ENCODE measurements at places on chromosomes 5 and 9.

DNA sequence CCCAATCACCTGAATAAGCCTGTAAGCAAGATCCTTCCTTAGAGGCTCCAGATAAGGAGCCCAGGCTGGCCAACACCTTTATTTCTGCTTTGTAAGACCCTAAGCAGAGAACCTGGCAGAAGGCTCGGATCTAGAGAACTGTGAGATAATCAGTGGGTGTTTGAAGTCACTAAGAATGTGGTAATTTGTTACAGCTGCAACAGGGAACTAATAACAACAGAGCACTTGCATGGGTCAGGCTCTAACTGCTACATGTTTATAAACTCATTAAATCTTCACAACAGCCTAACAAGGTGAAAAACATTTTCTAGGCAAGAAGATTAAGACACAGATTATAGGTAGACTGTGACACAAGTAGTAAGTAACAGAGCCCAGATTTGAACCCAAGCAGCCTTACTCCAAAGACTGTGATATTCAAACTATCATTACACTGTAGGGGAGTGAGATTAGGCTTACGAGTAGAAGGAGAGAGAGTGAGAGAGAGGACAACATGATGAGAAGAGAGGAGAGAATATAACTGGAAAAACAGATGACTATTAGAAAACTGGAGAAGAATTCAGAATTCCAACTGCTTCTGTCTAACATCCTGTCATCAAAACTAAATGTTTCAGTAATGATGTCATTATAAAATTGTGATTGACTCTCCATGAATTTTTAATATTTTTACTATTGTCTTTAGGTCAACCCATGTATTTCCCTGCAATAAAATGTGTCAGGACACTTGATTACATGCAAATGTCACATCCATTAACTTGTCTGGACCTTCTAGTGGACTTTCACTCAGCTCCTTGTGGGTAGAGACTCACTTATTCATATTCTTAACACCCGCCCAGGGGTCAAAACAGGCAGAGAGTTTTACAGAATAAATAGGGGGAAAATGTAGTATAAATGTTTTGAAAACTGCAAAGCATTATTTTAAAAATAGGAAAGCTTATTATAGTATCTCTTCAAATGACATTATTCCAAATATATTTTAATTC is 290.9 kb upstream of the RGMB start:
- peak; percentile 21 for DNase-seq

- DNase-seq = peak; percentile 5
Measured at GRCh38 chr5:135729321-135729786, 105.1 kb upstream of the SLC25A48 start.

DNA sequence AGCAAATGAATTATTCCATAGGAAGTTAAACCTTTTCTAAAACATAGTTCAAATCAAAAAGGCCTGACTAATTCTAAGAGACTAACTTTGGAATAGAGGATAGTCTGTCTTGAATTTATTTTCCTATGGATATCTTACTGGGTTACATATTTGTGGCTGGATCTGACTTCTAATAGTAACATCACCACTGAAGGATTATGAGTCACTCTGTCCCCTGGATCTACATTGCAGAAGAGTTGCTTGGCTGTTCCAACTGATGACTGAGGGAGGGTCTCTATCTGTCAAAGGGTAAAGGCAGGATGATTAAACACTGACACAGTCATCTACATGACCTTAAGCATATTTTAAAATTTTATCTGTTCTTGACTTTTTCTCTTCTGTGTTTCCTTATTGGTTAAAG is 119.6 kb upstream of the FST start:
- peak; percentile 95 for DNase-seq

GRCh38 chr9:6426117-6426516 is 13.1 kb downstream of the UHRF2 start:
- DNase-seq = peak; percentile 26

GRCh38 chr5:153793699-153794098 is 245.0 kb downstream of the FAM114A2 start:
- no peak for DNase-seq

- no peak for DNase-seq
Measured at GRCh38 chr5:2511706-2512105, 239.8 kb downstream of the IRX2 start.

GRCh38 chr9:87551772-87552217 is 54.1 kb downstream of the DAPK1 start:
- DNase-seq = no peak

- no peak for DNase-seq
Measured at GRCh38 chr5:32450952-32451351, 6.4 kb upstream of the ZFR start.

DNA sequence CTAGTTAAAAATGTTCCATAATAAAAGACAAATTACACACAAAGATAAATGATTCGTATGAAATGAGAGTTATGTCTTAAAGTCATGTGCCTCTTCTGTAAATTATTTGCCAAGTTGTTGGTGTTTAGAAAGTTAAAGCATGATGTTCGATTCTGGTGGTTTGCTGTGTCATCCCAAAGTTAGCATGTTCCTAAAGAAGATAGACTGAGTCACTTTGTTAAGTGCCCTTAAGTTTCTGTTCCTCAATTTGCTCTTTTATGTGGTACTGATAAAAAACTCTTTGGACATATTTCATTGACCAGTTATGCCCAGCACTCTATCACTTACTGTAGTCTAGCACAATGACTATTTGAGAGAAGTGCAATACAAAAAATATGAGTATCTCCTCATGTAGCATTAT is 366.9 kb upstream of the ZNF608 start:
- DNase-seq = peak; percentile 45

- DNase-seq = peak; percentile 94
Measured at GRCh38 chr5:158700231-158701006, 399.3 kb downstream of the EBF1 start.

DNA sequence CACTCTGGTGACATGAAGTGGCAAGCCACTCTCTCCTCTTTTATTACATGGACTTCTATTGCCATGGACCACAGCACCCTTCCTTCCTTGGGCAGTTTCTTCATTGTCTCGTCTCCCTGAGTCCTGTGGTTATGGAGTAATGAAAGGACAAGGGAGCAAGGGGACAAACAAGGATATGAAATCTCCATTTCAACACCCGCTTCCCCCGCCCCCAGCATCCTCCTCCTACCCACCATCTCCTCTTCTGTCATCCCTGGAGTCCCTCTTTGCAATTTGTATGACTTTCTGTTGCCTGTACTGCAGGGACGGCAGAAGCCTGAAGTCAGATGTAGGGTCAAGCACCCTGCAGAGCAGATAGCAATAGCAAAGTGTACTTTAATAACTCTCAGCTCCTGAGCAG is 300.7 kb upstream of the CLINT1 start:
- DNase-seq = no peak

- DNase-seq = no peak
Measured at GRCh38 chr5:153558957-153559356, 68.5 kb downstream of the GRIA1 start.

DNA sequence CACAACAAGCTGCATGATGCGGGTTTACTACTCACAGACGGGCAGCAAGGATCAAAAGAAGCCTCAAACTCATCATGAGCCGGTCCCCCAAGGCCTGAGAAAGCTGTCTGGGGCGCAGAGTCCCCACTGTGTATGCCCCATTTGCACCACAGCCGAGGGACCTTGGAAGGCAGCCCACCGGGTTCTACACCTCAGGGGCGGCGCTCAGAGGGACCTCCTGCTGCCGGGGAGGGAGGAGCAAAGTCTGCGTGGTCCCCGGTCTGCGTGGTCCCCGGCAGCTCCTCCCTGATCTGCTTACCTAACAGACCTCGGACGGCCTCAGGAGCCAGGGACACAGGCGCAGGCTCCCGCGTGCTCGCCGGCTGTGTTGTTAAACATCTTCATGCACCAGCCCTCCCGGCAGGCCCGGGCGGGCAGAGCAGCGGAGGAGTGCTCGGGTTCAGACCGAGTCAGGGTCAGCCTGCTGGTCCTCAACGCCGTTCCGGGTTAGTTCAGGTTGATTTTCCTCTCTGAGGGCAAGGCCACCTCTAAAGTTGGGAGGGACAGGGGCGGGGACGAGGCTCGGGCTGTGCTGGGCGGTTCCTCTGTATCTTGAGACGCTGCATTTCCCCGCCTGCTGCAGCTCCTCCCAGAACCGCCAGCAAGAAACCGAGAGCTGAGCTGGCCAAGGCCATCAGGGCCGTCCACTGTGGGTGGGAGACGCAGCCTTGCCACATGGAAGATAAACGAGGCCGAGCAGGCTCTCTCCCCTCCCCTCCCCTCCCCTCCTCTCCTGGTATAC is 74.6 kb downstream of the MRPL36 start:
- DNase-seq = peak; percentile 9

DNA sequence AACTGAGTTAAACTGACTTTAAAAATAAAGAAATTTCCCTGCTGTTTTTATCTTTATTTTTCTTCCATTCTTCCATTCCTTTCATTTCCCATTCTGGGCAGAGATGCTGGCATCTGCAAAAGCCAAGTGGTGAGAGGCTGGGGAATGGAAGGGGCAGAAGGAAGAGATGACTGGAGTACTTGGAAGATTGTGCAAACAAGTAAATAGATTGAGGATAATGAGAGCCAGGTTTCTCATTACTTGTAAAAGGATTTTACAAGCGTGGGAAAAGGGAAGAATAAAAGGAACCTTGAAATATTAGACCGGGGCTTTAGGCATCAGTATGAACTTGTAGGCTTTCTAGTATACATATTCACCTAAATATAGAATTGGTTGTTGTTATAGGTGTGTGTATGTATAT is 341.2 kb downstream of the CAAP1 start:
- no peak for DNase-seq

- peak; percentile 57 for DNase-seq
Measured at GRCh38 chr9:89756891-89757537, 152.2 kb downstream of the GADD45G start.

GRCh38 chr5:170611449-170612090 is 107.8 kb downstream of the KCNIP1 start:
- DNase-seq = no peak

GRCh38 chr9:102355982-102356381 is 617.5 kb upstream of the GRIN3A start:
- DNase-seq = no peak

DNA sequence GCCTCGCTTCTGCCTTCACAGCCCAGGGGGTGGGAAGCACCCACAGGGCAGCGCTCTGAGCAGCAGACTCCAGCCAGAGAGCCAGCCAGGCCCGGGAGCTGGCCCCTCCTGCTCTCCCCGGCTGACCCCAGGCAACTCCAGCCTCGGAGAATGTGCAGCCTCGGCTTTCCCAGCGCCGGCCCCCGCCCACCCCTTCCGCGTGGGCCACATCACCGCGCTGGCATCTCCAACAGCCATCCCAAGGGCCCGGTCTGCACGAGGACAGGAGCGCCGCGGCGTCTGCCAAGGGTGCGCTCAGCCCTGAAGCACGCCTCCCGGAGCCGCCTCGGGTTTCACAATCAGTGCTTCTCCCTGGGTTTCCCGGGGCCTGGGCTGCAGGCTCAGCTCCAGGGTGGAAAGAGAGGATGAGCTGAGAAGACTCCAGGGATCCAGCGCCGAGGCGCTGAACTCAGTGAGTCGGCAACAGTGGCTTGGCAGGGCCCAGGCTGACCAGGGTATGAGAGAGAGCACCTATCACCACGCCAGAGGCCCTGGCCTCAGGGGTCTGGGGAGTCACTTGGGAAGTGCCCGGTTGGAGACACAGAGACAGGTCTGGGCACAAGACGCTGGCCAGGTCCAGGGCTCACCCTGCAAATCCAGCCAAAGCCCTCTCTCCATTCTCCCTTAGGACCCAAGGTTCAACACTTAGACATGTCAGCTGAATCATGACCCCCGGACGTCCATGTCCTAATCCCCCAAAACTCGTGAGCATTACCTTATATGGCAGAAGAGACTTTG is 79.6 kb downstream of the ADAMTS2 start:
- DNase-seq = peak; percentile 99

GRCh38 chr5:94693043-94693822 is 74.8 kb downstream of the SLF1 start:
- peak; percentile 93 for DNase-seq

GRCh38 chr5:146426853-146427618 is 20.1 kb upstream of the TCERG1 start:
- peak; percentile 54 for DNase-seq

Measured in fibroblast of mammary gland (primary cell).